MCF 10A (cell line): ENCODE measurements at places on chromosomes 3 and 15. TPM values are rescaled to one million over a fixed set of nuclear protein-coding genes. Genes with fewer than 3 reads are reported as not detected.
A peak's percentile ranks its signal among the peaks of the same experiment; 100 is the strongest.

DNA sequence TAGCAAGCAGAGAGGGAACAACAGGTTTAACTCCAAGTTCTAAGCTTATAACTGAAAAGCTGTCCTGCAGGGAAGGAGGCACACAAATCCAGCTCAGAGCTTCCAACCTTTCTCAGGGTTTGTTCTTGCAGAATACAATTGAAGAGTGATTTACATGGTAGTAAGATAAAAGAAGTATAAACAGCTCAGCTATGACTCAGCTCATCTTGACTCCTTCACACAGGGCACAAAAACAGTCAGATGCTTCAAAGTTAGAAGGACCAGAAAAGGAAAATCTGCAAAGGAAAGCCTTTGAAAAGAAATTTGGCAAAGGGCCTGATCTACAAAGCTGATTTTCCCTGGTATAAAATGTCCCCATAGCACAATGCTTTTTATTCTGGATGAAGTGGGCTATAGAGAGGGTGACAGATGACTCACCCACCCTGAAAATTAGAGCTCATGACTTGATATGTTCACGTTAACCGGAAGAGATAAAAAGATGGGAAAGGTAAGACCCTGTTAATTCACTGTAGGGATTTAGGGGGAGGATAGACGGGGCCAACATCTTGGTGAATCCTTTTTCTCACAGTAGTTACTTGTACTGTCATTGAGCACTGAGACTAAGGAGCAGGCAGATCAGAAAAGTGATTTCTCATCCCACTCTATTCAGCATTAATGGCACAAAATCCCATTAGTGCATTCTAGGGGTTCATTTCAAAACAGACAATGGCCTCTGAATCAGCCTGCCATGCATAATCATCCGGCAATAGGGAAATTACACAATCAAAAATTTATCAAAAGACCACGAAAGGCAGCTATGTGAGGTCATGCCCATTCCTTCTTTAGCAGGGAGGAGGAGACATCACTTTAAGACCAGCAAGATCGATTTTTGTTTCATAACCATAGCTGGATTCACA lies 143.5 kb downstream of the GAP43 start:
- peak; percentile 9 for DNase-seq

- DNase-seq, result no peak
These were observed 238.2 kb upstream of the NAALADL2 start for GRCh38 chr3:174620855-174621472.

DNA sequence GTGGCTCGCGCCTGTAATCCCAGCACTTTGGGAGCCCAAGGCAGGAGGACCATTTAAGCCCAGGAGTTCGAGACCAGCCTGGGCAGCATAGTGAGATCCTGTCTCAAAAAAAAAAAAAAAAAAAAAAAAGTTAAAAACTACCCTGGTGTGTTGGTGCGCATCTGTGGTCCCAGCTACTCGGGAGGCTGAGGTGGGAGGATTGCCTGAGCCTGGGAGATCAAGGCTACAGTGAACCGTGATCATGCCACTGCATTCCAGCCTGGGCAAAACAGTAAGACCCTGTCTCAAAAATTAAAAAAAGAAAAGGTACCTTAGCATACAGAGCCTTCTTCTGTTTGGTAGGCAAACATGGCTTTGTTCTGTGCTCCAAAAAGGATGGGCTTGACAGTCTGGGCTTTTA lies 57.5 kb downstream of the PTPRG start:
- no peak for DNase-seq

DNA sequence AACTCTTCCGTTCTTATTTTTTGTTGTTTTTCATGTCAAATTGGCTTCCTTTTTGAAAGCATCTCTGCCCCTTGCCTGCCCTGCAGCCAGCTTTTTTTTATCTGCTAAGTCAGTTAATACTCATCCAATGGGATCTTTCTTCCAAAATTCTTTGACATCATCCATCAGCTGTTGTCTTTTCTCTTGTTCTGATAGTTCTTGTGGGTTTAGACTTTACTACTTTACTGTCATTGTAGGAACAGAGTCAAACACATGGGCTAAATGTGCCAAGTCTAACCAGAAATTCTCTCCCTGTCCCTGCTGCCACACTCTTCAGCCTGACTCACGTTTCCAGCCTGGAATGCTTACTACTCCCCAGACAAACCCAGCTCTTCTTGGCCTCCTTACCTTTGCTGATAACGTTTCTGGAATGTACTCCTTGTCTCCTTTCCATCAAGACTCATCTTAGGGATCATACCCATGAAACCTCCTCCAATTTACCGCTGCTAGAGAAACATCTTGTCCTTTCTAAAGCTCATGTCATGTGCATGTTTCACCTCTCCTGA lies 10.7 kb upstream of the VPS8 start:
- DNase-seq, result no peak

GRCh38 chr15:45137703-45138102 lies 7.9 kb downstream of the DUOX1 start:
- DNase-seq, result no peak

The SERPINI1 gene
- 2.5 and 2.6 TPM in 2 replicates for total RNA-seq

DNA sequence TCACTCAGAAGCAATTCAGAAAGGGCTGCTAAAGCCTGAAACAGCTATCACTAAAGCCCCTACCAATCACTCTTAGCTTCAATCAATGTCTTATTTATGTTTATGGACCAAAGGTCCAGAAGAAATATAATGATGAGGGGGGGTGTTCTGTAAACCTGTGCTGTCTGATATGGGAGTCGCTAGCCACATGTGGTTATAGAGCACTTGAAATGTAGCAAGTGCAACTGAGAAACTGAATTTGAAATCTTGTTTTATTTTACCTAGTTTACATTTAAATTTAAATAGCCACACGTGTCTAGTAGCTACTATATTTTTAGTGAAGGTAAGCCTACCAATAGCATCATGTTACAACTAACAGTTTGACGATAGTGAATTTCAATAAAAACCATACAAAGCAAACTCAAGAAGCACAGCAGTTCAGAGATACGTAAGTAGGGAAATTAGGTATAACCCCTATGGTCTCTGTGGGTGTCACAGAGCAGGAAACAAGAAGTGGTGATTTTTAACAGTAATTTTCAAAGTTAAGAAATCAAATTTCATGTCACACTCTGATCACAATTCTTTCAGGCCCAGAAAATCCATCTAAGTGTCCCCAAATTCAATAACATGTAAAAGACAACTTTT lies 3.6 kb downstream of the POU1F1 start:
- no peak for DNase-seq

DNA sequence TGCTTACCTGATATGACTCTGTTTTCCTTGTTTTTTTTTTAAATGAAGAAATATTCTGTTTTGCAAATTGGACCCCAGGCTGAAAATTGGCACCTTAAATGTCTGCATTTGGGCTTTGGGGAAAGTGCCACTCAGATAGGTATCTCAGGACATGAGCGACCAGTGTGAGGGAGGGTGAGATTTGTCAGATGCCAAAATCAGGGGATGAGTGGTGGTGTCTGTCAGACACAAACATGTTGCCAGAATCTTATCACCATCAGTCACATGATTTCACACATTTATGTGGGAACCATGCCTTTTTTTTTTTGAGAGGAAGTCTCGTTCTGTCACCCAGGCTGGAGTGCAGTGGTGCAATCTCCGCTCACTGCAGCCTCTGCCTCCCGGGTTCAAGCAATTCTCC lies 75.6 kb upstream of the OSBPL11 start:
- no peak for DNase-seq

DNA sequence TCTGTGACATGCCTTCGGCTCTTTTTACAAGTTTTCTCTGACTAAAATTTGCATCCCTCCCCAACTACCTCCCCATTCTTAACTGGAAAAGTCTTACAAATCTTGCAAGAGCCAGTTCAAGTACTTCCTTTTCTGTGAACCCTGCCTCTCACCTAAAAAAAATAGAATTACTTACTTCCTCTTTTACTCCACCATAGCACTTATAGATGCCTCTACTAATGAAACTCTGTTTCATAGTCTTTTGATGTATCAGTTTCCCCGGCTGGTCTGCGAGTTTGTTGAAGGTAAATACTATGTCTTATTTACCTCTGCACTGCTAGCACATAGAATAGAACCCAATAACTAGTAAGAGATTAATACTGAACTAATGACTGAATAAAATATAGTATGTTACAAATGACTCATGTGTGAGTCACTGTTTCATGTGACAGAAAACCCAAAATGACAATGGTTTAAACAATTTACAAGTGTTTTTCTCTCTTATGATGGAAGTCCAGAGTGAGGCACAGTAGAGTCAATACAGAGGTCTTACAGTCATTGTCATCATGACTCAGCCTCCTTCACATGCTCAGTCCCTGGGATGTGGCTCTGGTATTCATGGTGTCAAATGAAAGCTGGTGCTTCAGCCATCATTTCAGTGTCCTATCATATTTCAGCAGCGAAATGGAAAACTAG lies 393.5 kb downstream of the RSL24D1 start:
- peak; percentile 27 for DNase-seq

DNA sequence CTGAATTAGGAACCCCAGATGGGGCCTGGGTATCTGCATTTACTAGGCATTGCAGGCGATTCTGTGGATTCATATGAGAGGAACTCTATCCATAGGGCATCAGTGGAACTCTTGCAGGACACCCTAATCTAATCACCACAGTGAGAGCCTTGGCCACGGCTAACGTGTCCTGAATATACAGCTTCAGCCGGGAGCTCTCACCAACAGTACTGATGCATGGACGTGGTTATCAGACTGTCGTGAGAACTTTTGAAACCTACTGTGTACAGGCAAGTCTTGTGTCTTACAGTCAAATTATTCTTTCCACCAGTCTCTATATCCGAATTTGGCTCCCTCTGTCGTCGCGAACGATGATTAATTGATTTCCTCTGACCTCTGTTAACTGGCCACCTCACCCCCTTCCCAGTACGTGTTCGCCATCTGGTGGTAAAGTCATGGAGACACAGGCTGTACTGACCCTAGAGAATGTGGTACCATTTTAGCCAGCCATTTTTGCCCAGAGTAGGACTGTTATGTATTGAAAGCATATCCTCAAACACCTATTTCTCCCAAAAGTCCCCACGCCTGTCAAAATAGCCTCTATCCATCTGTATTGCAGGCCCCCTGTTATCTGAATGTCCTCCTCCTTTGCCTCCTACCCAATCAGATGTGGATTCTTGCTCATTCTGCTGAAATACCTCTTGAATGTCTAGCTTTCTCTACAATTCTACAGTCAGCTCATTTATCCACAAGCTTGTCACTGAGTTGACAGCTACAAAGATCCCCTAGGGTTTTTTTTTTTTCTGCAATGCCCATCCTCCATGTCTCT lies 39.7 kb downstream of the GLDN start:
- DNase-seq, result peak; percentile 87

The LRRK1 gene
- total RNA-seq, result 15.4 and 18.0 TPM in 2 replicates

DNA sequence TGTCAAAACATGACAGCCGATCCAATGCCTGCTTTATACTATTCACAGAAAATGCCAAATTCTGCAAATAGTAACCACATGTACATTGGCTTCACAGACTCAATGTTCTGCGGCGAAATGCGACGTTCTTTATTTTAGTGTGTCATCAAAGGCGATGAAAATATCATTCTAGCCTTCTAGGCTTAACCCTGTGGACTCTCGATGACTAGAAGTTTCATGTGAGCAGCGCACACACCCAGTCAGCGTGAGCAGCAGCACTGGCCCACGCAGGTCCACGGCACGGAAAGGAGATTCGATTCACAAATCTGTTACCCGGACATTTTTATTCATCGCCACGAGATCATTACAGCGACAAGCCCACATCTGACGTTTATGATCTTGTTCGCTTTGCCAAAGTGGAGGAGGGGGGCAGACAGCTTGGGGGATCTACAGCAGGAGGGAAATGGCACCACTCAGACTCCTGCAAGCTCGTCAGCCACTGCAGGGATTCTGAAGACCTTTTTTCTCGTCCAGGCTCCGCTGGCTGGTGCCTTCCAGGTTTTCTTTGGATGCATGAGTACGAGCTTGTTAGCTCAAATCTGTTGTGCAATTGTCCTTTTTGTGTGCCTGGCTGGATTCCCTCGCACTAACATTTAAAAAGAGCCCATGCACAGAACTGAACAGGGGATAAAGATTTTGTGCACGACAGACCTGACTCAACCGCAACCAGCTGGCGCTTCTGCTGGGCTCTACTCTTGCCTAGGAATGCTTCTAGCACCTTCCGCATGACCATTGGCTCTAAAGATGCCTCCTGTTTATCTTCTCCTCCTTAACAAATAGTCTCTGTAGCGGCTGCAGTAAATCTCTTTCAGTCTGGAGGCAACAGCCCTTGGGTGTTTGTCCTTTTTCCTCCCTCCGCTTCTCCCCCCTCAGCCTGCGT lies 938.4 kb downstream of the MCTP2 start:
- DNase-seq, result no peak

The ROBO2 gene
- total RNA-seq, result not detected in 2 replicates

- peak; percentile 13 for DNase-seq
These were observed 220.6 kb upstream of the SGO1 start for GRCh38 chr3:20406611-20407011.

- DNase-seq, result peak; percentile 47
These were observed 1.2 kb downstream of the KLF13 start for GRCh38 chr15:31327669-31328427.

DNA sequence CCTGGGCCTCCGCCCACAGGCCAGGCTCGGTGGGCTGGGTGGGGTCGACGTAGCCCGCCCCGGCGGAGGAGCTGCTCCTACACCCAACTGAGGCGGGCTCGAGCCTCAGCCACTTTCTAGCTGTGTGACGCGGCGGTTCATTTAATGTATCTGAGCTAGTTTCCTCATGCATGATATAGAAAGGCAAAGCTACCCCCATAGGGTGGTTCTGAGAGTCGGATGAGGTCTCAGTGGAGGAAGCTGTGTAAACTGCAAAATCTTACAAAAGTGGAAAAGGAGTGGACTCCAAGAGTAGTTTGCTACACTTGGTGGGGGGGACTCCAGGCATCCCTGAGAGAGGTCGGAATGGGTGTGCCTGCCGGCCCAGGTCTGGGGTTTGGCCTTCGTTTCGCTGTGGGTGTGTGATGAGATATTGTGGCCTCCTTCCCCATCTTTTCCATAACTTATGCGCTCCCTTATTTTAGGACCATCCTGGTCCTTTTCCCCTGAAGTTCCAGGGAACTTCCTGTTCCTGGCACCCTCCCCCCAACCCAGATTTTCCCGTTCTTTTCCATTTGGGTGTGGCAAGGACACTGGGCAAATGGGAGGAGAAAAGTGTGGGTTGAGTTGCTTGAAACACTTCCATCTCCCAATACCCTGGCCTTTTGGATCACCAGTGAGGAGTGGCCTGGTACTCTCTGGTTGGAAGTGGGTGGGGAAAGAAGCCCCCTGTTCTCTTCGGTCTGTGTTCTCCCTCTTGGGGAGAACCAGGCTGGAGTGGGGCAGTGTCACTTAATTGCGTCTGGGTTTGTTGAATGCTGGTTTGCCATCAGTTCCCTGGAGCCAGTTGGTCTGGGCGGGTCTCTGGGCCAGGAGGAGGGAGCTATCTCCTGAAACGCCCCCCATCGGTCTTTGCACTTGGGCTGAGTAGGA lies 1.1 kb downstream of the PDIA5 start:
- DNase-seq, result peak; percentile 54

The TMCO5A gene
- total RNA-seq, result not detected in 2 replicates

- no peak for DNase-seq
These were observed 185.2 kb downstream of the RPLP1 start for GRCh38 chr15:69637818-69638217.

The FOXL2NB gene
- total RNA-seq, result 0.14 and 0.20 TPM in 2 replicates

The SNX22 gene
- total RNA-seq, result 0.16 and 0.25 TPM in 2 replicates

The ARNT2 gene
- 1.6 and 2.6 TPM in 2 replicates for total RNA-seq

The NCBP2 gene
- total RNA-seq, result 80.9 and 91.8 TPM in 2 replicates

- DNase-seq, result no peak
These were observed 174.6 kb downstream of the KLHL25 start for GRCh38 chr15:85619992-85620689.

The GUCA1C gene
- not detected in 2 replicates for total RNA-seq

GRCh38 chr3:171039674-171040073 lies 13.2 kb upstream of the SLC2A2 start:
- DNase-seq, result no peak

GRCh38 chr15:80070840-80071239 lies 11.4 kb downstream of the ZFAND6 start:
- DNase-seq, result peak; percentile 43
